Diencephalon (tissue), 1 donor: ENCODE measurements at places on chromosomes 5 and 9. TPM values are rescaled to one million over a fixed set of nuclear protein-coding genes. Genes with fewer than 3 reads are reported as not detected.

The PCDHB15 gene
- 22.6 TPM for total RNA-seq

The IFNK gene
- total RNA-seq: not detected

The TMEM8B gene
- 10.4 TPM for total RNA-seq

The FOXE1 gene
- total RNA-seq: not detected

The IRX2 gene
- total RNA-seq: 5.1 TPM

The BARX1 gene
- total RNA-seq: not detected

The CDH6 gene
- 43.4 TPM for total RNA-seq

The HEXB gene
- 41.8 TPM for total RNA-seq

The PPP3R2 gene
- total RNA-seq: 0.92 TPM
